ENCODE measurements at places on chromosomes 7 and 10.

GRCh38 chr7:77407906-77408305 is 8.2 kb downstream of the GSAP start:
- no peak for DNase-seq

DNA sequence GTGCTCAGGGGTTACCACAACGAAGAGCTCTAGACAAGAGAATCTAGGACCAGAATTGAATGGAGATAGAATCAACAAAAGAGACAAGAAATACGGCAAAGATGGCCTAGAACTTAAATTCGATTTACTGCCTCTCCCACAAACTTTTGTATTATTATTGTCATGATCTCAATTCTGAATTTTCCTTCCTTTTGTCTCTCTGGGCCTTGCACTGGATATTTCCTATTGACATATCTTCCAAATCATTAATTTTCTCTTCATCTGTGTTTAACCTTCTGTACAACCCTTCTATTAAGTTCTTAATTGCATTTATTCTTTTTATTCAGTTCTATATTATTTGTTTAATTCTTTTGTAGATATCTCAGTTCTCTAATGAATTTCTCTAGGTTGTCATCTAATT is 28.4 kb downstream of the VSTM4 start:
- DNase-seq: no peak

DNA sequence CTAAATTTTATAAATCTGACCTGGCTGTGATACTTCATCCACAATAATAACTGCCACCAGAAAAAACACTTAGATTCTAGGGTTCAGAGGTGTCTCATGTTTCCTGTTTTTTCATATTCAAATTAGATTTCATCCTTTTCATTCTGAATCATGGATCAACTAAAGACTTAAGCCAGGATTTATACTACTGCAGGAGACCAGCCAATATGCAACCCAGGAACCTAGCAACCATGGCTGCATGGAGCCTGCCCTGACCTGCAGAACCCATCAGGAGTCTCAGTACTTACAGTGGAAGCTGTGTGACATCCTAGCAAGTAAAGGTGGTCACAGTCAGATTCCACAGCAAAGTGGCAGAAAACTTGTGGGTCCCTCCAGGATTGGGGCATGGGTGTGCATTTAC is 40.5 kb upstream of the RNF148 start:
- no peak for DNase-seq

- no peak for DNase-seq
Observed at GRCh38 chr10:96619120-96619519, 32.3 kb upstream of the TM9SF3 start.

DNA sequence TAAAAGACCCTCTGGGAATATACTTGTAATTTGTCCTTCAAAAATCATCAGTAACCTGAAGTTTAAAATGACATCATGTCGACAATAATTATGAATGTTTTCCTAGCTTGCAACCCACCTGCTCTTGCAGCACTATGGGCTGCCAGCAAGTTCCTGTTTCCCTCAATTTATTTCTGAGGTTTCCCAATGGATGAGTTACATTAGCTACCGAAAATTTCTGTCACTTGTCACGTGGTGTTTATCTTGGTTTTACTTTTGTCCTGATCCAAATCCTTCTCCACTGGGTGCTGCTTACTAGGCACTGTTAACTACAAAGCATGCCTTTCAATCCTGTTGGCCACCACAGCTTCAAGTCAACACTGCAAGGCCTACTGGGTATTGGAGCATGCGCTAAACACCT is 31.5 kb downstream of the GIMAP8 start:
- no peak for DNase-seq

- DNase-seq: no peak
Observed at GRCh38 chr7:158026636-158027265, 560.9 kb downstream of the PTPRN2 start.

Measured in activated CD4-positive, alpha-beta T cell treated with anti-CD3 and anti-CD28 coated beads, Interleukin-2, amount 10 ng/mL, durations not matched to agents 7 days and 5 days (primary cell).